Fibroblast of skin of left quadriceps (primary cell): ENCODE measurements at places on chromosomes 11 and 22.

GRCh38 chr22:33975841-33976240 is 55.6 kb upstream of the LARGE1 start:
- no peak for DNase-seq

DNA sequence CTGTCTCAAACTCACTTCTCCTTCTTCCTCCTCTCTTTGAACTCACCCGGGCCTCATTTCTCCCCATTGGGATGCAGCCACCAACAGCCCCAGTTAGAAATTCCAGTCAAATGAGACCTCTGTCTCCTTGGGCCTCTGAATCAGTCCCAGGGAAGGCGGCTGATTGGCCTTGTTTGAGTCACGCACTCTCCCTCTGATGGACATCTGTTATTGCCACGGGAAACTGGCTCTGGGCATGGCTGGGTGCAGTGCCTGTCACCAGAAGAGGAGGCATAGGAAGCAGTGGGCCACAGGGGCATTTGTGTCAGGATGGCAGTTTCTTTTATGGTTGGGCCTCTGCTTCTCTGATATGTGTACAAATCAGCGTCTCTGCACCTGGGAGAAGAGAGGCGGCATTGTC is 9.6 kb upstream of the WNT11 start:
- no peak for DNase-seq

- no peak for DNase-seq
Observed at GRCh38 chr11:87156970-87157369, 119.2 kb downstream of the TMEM135 start.

- no peak for DNase-seq
Observed at GRCh38 chr11:91688672-91689071, 535.9 kb upstream of the FAT3 start.

GRCh38 chr11:70595452-70595851 is 197.1 kb downstream of the CTTN start:
- DNase-seq: no peak

GRCh38 chr11:6594142-6594768 is 9.2 kb downstream of the RRP8 start:
- DNase-seq: no peak

GRCh38 chr22:48742191-48742555 is 1085.5 kb downstream of the BRD1 start:
- no peak for DNase-seq

DNA sequence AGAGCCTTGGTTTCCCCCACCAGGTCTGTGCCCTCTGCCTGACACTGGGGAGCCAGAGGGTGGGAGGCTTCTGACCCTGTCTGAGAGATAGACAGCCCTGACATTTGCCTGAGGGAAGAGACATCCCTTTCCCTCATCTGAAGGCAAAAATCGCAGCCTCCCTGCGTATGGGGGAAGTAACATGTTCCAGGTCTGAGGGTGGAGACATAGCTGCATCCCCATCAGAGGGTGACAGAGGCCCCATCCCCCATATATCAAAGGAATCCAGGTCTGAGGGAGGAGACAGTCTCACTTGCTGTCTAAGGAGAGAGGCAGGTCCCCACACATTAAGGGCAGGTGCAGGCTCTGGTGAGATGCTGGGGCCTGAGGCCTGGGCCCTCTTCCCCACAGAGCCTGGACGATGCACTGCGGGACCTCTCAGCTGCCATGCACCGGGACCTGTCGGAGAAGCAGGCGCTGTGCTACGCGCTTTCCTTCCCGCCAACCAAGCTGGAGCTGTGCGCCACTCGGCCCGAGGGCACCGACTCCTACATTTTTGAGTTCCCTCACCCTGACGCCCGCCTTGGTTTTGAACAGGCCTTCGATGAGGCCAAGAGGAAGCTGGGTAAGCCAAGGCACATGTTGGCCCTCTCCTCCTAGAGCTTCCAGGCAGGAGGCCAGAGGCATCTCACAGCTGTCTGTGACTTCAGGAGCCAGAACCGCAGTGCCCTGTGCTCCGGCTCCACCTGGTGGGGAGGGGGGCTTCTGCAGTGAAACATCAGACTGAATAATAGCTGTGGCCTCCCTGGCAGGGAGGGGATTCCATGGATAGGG is 16.1 kb upstream of the RELT start:
- DNase-seq: no peak
